ENCODE measurements at places on chromosomes 12 and 14. TPM values are rescaled to one million over a fixed set of nuclear protein-coding genes. Genes with fewer than 3 reads are reported as not detected.

The TSPAN19 gene
- 0.23 TPM for polyA plus RNA-seq

The CREBL2 gene
- 23.4 TPM for polyA plus RNA-seq

The FSCB gene
- not detected for polyA plus RNA-seq

The ANO2 gene
- polyA plus RNA-seq, result not detected

The SLC6A13 gene
- polyA plus RNA-seq, result not detected

The TAS2R31 gene
- not detected for polyA plus RNA-seq

DNA sequence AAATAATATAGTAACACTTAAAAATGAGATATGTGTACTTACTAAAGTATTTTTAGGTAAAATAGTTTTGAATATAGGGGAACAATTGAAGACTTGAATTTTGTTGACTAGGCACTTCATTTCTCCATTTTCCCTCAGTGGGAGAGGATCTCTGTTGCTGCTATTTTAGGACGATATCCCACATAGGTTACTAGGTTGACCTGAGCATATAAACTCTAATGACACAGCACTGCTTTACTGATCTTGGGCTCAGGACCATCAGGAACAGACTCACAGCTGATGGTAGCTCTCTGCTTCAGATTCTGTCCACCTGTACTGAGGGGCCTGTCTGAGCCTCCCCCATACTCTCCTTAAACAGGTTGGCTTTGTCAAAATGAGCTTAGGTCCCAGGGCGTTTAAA, 5.9 kb downstream of the NEDD1 start:
- DNase-seq, result no peak

- no peak for DNase-seq
Measured at GRCh38 chr14:59582845-59583509, 6.4 kb upstream of the CCDC175 start.

GRCh38 chr12:90085494-90086274, 377.0 kb upstream of the ATP2B1 start:
- peak; percentile 52 for DNase-seq

GRCh38 chr14:98592611-98593170, 679.3 kb downstream of the BCL11B start:
- DNase-seq, result no peak

DNA sequence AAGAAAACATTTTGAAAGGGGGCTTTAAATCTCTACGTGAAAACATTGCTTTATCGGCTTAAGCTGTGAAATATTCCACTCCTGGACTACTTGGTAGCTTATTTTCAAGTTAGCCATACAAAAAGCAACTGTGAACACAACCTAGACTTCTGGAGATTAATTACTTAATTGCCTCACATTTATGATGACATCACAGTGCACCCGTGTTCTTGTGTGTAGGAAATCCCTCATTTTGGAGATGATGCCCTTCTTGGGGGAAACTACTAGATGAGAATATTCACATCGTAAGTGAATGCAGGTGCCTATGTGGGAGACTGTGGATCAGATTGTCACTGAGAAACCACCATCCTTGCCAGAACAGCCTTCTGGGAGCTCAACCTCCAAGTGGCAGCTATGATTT, 10.5 kb upstream of the B4GALNT3 start:
- no peak for DNase-seq

DNA sequence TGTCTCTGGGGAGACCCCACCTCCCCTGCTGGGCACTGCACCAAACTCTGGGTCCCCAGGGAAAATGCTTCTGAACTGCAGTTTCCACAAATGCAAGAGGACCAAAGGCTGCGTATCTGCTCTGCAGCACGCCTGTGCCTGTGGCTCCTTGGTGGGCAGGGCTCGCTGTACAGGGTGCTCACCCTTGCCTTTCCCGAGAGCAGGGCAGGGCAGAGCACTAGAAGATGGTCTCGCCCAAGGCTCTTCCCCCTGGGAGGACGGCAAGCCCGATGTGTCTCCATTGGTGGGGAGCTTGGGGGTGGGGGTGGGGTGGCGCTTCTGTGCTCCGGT, 175.3 kb upstream of the RTL1 start:
- no peak for DNase-seq

DNA sequence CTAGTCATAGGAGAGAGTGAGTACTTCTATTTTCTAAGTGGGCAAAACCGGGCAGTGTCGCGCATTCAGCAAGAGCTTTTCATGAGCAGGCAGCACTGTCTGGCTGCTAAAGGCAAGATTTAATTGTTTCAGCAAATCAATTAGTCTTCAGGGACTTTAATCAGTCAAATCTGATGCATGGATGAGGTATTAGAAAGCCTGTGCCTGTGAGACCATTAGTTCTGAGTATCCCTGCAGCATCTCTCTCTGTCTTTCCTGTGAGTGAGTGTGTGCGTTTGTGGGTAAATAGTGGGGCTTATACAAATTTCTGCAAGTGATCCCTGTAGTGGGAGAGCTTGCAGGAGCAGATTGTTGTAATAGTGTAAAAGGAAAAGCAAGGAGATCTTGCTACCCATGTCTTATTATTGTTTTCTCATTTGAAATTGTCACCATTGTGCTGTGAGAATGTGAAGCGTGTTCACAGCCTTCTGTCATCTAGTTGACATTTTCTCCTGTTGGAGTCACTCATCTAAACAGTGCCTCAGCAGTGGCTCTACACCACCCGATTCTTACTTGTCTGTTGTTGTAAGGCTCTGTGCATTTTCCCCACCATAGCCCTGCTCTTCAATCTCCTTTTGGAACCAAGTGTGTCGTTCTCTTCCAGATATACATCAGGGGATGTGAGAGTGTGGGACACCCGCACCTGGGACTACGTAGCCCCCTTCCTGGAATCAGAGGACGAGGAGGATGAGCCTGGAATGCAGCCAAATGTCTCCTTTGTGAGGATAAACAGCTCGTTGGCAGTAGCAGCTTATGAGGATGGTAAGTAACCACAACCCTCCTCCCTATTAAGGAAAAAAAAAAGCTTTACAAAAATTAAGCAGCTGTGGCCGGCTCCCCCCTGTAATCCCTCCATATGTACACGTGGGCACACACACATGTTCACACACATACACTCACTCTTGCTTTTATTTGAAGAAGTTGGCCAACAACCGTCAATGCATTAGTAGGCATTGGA, 53.6 kb downstream of the FBXW8 start:
- no peak for DNase-seq

GRCh38 chr12:108037960-108038359, 91.1 kb upstream of the WSCD2 start:
- DNase-seq, result no peak

All from GM23248 (cell line).